ENCODE measurements at places on chromosomes 11 and 22.

DNA sequence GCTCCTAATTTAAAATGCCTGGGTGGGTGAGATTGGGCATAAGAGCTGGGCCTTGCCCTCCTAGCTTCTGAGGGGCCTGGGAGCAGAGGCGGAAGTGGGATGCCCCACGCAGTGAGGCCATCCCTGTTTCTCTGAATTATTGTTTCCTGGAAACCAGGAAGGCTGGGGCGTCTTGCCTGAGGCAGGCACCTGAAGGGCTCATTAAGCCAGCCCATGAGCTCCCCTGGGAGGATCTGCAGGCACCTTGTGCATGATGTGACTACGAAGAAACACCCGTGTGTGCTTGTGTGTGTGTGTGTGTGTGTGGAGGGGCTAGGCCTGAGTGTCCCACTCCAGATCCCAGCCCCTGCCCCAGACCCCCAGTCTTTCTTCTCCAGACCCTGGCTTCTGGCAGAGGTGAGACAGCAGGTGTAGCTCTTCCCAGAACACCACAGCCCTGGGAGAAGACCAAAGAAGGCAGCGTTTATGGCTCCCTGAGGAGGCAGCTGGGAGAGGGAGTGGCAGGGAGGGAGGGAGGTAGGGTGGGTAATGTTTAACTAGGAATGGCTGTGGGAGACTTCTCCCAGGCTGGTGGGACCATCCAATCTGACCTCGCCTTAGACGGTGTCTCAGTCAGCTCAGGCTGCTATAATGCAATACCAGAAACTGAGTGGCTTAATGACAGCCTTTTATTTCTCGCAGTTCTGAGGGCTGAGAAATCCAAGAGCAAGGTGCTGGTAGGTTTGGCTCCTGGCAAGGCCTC lies 2.1 kb upstream of the BATF2 start:
- DNase-seq: no peak

DNA sequence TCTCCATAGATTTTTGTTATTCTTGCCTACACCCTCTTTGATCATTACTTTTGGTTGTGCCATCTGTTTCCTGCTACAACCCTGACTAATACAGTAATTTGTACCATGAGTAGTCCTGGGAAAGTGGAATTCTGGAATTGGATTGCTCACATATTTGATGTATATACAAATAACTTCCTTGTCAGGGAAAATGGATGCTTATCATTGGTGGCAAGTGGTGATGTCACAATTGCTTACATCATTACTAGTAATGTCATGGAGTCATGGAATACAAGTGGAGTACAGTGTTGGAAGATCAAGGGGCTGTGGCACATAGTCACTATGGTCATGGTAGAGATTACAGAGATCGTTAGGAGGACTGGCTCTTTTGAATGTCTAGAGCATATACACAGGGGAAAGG lies 24.4 kb downstream of the AASDHPPT start:
- no peak for DNase-seq

DNA sequence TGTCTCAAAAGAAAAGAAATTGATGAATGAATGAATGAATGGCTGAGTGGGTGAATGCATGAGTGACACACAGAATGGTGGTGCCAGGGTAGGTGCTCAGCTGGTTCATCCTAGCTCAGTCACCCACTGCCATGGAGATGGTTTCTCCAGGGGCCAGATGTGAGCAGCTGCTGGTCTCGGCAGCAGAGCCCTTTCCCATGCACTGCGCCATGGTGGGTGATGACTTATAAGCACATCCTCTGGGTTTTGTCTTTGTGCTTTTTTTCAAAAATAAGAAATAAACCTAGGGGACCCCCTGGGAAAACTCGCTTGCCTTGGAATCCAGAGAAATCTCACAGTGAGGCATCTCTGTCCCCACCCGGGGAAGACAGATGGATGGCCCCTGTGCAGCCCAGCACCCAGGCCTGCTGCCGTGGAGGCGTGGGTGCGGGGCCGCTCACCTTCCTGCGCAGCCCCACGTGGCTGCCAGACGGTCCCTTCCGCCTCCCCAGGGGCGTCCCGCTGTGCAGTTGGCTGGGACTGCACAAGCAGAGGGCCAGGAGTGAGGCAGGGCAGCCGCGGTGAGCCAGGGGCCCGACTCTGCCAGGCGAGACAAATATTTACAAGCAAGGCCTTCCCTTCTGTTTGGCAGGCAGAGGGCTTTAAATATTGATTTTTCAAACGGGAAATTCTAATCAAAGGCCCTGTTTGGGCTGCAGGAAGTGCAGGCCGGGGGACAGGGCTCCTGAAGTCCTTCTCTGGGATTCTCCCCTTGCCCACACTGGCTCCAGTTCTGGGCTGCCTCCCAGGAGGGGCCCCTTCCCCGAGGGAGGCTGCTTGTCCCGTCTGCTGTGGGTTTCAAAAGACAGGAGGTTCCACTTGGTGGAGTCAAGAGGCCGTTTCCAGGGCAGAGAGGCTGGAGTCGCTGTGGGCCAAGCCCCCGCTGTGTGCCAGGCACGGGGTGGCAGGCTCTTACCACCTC lies 24.3 kb downstream of the MPPED1 start:
- DNase-seq: peak; percentile 84

GRCh38 chr22:32606181-32606580 lies 131.6 kb downstream of the FBXO7 start:
- DNase-seq: no peak

- no peak for DNase-seq
These were observed 42.7 kb downstream of the SCN3B start for GRCh38 chr11:123611698-123612097.

- no peak for DNase-seq
These were observed 41.8 kb downstream of the BARX2 start for GRCh38 chr11:129417458-129417857.
